ENCODE measurements at places on chromosomes 6 and 20.

DNA sequence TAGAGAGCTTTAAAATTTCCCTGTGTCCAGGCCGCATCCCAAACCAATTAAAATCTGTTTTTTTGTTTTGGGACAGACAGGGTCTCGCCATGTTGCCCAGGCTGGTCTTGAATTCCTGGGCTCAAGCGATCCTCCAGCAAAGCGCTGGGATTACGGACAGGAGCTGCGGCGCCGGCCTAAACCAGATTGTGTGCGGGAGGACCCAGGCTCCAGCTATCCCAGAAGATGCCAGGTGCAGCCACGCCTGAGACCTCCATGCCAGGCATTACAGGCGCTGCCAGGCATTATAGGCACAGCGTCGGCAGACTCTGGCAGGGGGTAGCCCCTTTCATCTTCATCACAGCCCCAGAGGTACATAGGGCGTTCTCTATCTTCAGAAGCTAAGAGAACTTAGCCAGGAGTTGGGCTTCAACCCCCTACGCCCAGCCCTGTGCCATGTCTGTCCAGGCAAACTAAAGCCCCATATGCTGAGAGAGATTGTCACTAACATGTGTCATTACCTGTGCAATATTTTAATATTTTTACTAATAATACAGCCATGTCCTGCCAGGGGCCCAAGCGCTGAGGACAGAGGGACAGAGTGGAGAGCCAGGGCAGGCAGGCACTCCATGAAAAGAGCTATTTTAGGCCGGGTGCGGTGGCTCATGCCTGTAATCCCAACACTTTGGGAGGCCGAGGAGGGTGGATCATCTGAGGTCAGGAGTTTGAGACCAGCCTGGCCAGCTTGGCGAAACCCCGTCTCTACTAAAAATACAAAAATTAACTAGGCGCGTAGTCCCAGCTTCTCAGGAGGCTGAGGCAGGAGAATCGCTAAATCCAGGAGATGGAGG, 9.8 kb upstream of the GRM4 start:
- DNase-seq = no peak

- DNase-seq = no peak
Measured at GRCh38 chr6:73030791-73031782, 194.2 kb downstream of the KHDC1L start.

DNA sequence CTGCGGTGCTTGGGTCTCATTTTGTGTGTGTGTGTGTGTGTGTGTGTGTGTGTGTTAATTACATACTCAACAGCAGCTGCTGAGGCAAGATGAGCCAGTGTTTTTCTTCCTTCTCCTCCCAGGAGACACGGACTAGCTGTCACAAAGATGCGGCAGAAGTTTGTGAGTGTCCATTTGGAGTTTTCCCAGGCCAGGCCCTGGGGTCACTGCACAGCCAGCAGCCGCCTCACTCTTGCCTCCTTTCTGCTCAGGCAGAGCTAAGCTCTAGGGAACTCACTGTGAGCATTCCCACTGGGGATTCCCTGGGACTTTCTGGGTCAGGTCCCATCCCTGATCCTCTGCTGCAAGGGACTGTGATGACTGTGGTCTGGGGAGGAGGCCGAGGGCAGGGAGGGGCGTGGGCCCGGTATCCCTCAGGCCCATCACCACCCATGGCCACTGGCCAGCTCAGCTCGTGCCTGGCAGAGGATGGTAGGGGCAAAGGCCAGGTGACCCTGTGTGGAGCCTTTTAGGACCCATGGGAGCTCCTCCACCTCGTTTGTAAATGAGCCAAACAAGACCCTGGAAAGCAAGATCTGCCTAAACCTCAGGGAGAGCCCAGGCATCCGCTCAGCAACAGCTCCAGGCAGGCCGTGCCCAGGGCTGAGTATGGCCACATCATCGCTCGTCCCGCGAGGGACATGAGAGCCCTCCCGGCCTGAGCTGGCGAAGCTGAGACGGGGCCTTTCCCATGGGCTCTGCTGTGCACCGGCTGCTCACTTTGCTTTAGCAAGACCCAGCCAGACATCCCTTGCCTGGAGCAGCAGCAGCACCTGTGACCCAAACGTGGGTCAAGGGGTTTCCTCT, 102.0 kb downstream of the PSMB1 start:
- DNase-seq = no peak

DNA sequence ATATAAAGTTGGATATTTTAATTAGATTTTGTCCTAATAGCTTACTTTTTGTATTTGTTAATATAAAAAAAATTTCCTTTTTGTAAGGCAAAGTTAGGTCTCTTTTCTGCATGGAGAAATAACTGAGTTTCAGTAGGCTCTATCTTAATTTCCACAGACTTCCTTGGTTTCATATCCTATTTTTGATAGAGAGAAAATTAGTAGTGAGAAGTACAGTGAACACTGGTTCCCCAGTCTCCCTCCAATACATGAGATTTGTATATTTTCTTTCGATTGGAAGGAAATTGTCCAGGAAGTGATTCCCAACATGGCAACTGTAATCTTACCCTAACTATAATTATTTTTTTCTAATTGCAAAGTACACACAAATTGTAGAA, 26.4 kb downstream of the TRIM27 start:
- no peak for DNase-seq

GRCh38 chr6:148436466-148436865, 93.8 kb downstream of the SASH1 start:
- DNase-seq = no peak

- no peak for DNase-seq
Measured at GRCh38 chr6:149137594-149137993, 179.9 kb upstream of the TAB2 start.

GRCh38 chr6:130359736-130360135, 6.1 kb upstream of the TMEM200A start:
- no peak for DNase-seq

- peak; percentile 91 for DNase-seq
Measured at GRCh38 chr6:82247505-82248272, at the start of gene IBTK. Gene IBTK, minus strand, starts transcription at chr6:82247744. Its CDS starts 7,258 bp downstream, at chr6:82240486.

DNA sequence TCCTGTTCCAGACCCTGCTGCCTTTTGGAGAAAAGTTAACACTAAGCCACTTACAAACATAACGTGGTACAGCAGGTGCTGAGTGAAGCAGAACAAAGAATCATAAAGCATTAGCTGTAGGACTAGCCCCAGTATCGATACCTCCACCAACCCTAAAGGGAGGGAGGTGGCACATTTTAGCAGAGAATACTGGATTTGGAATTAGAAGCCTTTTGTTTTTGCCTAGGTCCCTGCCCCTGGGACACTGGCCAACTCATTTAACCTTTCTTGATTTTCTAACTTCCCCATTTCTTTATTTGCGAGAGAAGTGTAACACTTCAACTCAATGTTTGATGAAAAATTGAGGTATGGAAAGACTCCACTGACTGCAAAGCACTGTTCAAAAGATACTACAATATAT, 93.5 kb downstream of the B3GAT2 start:
- no peak for DNase-seq

DNA sequence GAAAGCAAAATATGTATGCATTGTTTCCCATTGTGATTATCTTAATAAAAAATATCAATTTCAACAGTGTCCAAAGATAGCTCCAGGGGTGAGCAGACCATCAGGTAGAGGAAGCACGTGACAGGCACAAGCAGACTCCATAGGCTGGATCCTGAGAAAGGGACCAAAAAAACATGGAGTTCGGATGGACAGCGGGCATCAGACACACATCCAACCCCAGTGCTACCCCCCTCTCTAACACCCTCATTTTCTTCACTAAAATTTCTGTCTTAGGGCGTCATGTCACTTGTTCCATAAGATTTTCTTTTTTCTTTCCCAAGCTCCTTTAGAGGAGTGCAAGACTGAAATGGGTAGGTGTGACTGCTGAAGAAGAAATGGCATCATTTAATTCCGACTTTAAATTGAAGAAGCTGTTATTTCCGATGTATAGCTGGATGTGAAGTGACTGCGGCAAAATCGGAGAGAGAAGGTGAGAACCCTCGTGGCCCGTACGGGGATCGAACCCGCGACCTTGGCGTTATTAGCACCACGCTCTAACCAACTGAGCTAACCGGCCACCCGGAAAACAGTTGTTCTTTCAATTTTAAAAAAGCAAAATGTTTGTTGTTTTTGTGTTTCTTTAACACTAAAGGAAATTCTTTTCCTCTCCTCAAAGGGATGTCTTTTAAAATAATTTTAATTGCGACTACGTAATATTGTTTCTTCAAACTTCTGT, 10.3 kb upstream of the PRSS16 start:
- DNase-seq = no peak

GRCh38 chr20:634148-634925, 18.7 kb downstream of the SRXN1 start:
- DNase-seq = no peak

- no peak for DNase-seq
Measured at GRCh38 chr6:146312608-146313007, 231.0 kb upstream of the RAB32 start.

GRCh38 chr20:3658716-3659491, 4.3 kb downstream of the GFRA4 start:
- DNase-seq = peak; percentile 89

GRCh38 chr20:33730946-33731692, 677 bp upstream of the ZNF341 start:
- DNase-seq = no peak

- peak; percentile 68 for DNase-seq
Measured at GRCh38 chr6:4778086-4778485, 1.9 kb downstream of the CDYL start.

- DNase-seq = no peak
Measured at GRCh38 chr20:44549123-44549522, 27.3 kb upstream of the SERINC3 start.

DNA sequence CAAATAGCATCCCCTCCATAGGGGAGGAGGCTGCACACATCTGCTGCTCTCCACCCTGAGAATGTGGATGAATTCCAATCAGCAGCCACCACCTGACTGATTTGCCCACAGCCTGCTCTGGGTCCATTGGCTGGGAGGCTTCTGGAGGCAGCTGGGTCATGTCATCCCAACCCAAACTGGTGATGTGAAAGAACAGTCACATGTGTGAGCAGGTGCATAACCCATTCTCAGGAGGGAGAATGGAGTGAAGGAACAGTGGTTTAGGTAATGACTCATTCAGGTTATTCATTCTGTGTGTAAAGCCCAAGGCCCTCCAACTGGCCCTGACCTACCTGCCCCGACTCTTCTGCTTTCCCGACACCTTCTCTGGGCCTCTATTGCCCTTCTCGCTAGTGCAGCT, 90.9 kb upstream of the GCM1 start:
- peak; percentile 28 for DNase-seq

DNA sequence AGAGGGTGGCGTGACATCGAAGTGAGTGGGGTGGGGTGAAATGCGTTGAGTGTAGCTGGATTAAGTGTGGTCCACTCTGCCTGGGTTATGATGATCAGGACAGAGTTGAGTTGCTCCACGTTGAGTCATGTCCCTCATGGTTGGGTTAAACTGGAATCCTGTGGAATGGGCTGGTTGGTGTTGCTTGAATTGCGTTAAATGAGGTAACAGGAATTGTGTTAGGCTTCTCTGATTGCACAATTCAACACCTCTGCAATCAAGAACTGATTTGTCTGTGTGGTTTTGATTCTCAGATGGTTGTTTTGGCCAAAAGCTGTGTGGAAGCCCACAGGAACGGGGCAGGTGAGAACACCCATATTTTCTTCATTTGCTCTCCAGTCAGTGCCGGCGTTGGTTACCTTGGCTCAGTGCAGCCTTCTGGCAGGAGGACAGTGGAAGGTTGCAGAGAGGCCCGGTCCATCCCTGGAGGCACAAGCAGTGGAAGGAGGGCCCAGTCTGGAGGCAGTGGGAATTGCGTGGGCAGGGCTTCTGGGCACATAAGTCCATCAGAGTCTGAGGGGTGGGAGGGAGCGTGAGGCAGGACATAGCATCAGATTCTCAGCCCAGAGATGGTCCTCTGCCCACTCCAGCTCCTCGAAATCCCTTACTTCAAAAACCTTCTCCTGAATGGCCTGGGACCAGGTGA, 11.6 kb downstream of the NOTCH4 start:
- DNase-seq = no peak

GRCh38 chr6:99611148-99611547, 4.5 kb downstream of the PRDM13 start:
- peak; percentile 79 for DNase-seq

- DNase-seq = no peak
Measured at GRCh38 chr6:130140084-130140483, 82.7 kb downstream of the SAMD3 start.

DNA sequence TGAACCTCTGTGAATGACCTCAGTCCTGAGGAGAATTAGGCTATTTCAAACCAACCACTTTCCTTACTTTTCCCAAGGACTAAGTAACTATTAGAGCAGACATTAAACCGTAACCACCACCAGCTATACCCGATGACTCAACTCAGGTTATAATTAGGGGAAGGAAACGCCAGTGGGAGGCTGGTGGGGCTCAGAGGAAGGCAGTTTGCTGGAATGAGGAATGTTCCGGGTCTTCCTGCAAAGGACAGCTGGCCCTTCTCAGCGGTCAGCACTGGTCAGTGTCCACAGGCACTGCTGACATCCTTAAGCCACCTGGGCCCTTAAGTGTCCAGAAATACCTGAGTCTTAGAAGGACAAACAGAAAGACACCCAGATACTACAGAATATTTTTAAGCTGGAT, 515.2 kb downstream of the MAFB start:
- DNase-seq = no peak

DNA sequence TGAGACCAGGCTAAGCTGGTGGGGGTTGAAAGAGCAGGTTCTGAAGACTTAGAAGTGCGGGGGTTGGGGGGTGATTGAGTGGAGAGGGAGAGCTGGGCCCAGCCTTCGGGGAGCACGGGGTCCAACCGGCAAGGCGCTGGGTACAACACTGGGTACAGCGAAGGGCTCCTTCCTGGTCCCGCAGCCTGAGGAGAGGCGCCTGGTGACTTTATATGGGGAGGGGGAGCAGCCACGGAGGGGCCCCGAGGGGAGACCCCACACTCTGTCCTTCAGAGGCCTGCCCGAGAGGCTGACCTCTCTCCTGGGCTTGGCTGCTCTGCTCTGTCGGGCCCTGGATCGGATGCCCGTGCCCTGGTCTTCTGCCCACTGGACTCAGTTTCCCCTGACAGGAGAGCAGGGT, 10.4 kb upstream of the NTSR1 start:
- DNase-seq = no peak

DNA sequence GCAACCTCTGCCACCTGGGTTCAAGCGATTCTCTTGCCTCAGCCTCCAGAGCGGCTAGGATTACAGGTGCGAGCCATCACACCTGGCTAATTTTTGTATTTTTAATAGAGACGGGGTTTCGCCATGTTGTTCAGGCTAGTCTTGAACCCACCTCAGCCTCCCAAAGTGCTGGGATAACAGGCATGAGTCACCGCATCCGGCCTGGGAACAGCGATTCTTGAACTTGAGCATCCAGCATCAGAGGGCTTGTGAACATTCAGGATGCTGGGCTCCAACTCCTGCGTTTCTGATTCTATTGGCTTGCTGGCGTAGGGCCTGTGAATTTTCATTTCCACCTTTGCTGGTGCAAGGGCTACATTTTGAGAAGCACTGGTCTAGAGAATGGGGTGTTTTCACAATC, 24.5 kb upstream of the PIM1 start:
- no peak for DNase-seq

GRCh38 chr20:11453430-11453829, 464.3 kb upstream of the BTBD3 start:
- no peak for DNase-seq

- no peak for DNase-seq
Measured at GRCh38 chr6:19551611-19552010, 285.6 kb upstream of the ID4 start.

GRCh38 chr6:119274197-119274595, 75.4 kb downstream of the MAN1A1 start:
- DNase-seq = no peak

- no peak for DNase-seq
Measured at GRCh38 chr6:33156561-33156960, 35.7 kb downstream of the COL11A2 start.

- DNase-seq = no peak
Measured at GRCh38 chr6:107491760-107492660, 2.1 kb downstream of the SOBP start.
